Fibroblast of the aortic adventitia (primary cell): ENCODE measurements at places on chromosomes 6 and 20. TPM values are rescaled to one million over a fixed set of nuclear protein-coding genes. Genes with fewer than 3 reads are reported as not detected.
A peak's percentile ranks its signal among the peaks of the same experiment; 100 is the strongest.

ACTR5 gene
- 2.9 and 4.6 TPM in 2 replicates for total RNA-seq

PDE10A gene
- total RNA-seq = 6.1 and 12.7 TPM in 2 replicates

DNA sequence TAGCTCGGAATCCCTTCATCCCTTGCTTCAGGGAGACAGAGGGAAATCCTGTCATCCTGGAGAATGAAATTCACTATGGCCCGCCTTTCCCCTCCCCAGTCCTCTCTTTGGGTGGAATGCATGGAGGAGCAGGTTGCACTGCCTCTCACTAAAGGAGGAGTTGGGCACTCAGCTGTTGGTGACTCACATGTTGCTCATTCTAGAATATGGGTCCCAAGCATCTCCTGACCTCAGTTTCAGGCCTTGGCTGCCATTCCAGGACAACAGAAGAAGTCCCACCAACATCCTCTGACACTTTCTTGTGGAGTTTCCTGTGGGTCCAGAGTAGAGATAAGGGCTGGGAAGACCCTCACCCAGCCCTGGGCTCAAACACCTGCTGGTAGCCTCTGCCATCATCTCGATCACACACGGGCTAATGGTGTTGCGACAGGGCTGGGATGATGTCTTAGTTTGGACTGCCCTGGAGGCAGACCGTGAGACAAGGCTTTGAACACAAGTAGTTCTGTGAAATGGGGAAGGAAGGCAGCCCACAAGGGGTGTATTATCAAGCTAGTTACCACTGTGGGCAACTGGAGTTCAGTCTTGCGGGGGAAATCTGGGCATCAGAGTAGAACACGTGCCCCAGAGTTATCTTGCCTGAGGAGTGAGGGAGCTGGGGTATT is 52.4 kb upstream of the RNF24 start:
- peak; percentile 86 for DNase-seq

GRCh38 chr6:153309651-153310050 is 178.6 kb upstream of the RGS17 start:
- DNase-seq = no peak

OOEP gene
- total RNA-seq = not detected in 2 replicates

- DNase-seq = no peak
Measured at GRCh38 chr20:57936636-57937385, 227.0 kb upstream of the PMEPA1 start.

- DNase-seq = no peak
Measured at GRCh38 chr6:14384175-14384949, 266.8 kb downstream of the CD83 start.

DNA sequence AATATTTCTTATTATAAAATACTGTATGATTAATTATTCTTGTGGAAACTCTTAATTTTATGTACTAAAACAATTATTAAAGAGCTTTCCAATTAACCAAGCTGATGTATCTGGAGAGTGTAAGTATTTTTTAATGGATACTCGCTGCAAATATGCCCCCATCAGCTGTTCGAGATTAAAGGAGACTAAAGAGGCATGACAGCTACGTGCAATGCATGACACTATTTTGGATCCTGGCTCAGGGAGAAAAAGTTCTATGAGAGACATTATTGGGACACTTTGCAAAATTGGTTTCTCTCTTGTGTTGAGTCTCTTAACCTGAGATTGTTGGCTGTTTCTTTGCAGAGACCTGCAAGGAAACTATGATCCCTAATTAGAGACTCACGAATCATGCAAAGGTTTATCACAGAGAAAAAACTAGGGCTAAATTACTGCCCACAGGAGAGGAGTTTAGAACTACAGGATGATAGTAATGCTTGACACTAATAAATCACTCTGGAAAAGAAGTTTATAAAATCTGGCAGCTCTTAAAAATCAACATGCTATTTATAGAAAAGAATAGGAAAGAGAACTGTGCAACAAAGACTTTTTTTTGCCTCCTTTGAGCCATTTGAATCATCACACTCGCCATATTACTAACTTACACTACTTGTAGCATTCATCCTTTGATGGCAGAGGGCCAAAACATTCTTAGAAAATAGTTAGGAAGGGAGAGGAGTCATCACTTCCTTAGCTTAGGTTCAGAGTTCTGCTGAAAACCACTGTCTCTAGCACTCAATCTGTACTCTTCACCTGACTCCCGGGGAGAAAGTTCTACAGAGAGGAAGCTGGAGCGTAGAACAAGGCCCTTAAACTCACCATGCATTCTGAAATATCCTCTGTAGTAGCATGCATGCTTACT is 25.3 kb downstream of the NRN1 start:
- peak; percentile 27 for DNase-seq

DNA sequence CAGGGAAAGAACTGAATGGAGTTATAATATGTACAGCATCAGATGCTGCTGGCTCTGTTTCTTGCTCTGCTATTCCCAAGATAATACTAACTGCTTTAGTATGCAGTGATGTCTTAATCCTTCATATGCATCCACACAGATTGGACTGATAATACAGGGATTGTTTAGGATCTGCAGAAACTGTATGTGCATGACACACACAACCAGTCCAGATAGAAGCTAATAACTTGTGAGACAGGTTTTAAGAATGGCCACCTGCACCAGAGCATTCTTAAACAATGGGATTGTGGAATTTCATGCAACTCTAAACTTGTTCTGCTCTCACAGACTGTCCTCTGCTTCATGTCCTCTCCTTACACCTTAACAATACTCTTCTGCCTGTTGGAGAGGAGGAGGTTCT is 90.9 kb downstream of the SPTLC3 start:
- peak; percentile 8 for DNase-seq

GRCh38 chr20:63013207-63013606 is 6.4 kb upstream of the BHLHE23 start:
- DNase-seq = no peak

DNA sequence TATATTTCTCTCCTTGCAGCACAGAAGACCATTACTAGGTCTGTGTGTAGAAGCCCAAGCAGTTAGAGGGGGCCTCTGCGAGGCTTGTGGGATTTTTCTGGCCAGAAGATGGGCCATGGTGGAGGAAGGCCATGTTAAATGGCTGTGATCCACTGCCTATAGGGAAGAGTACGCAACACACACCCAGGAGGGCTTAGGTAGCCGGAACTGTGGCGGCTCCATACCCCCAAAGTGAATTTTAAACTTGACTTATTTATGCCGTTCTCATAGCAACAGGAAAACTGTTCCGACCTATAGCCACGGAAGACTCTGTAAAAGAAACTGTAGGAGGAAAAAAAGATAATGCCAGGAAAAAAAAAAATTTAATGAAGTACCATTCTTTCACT is 69.5 kb downstream of the SLX4IP start:
- DNase-seq = no peak

DNA sequence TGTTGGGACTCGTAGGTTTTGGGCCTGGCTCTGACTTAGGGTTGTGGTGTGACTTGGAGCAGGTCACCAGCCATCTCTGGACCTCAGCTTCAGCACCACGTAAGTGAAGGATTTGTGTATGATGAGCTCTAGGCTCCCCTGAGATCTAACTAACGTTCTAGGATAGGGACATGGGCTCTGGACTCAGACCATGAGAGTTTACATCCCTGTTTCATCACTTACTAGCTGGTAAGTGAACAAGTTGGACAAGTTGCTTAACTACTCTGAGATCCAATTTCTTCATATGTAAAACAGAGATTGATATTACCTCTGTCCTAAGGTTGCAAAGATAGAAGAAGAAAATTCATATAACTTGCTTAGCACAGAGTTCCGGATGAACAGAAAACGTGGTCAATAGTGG is 20.3 kb upstream of the PNPLA1 start:
- DNase-seq = peak; percentile 90

SLC17A2 gene
- 0.09 TPM in 1 of 2 replicates, not detected in the other for total RNA-seq

TAGAP gene
- not detected in 2 replicates for total RNA-seq

GRCh38 chr20:37850724-37851355 is 52.1 kb upstream of the VSTM2L start:
- no peak for DNase-seq

HDGFL1 gene
- not detected in 2 replicates for total RNA-seq

MYL9 gene
- total RNA-seq = 43.6 and 50.0 TPM in 2 replicates
